ENCODE measurements at places on chromosomes 4 and X. TPM values are rescaled to one million over a fixed set of nuclear protein-coding genes. Genes with fewer than 3 reads are reported as not detected.

CDX4 gene
- not detected for total RNA-seq

GNRHR gene
- total RNA-seq: not detected

HSFX1 gene
- total RNA-seq: 2.2 TPM

NEUROG2 gene
- not detected for total RNA-seq

BST1 gene
- total RNA-seq: 6.9 TPM

PPA2 gene
- 78.3 TPM for total RNA-seq

SMPX gene
- total RNA-seq: 0.65 TPM

MTMR8 gene
- total RNA-seq: 16.2 TPM

PNPLA4 gene
- total RNA-seq: 9.3 TPM

FABP2 gene
- 12.1 TPM for total RNA-seq

Measured in mucosa of descending colon (tissue), 3 donors.